Right hindlimb (tissue), 1 donor: ENCODE measurements at places on chromosomes 7 and 10.

- DNase-seq = no peak
These were observed 174.1 kb downstream of the KCNMA1 start for GRCh38 chr10:77463499-77463898.

GRCh38 chr7:25255611-25256332, 27.5 kb upstream of the NPVF start:
- no peak for DNase-seq

DNA sequence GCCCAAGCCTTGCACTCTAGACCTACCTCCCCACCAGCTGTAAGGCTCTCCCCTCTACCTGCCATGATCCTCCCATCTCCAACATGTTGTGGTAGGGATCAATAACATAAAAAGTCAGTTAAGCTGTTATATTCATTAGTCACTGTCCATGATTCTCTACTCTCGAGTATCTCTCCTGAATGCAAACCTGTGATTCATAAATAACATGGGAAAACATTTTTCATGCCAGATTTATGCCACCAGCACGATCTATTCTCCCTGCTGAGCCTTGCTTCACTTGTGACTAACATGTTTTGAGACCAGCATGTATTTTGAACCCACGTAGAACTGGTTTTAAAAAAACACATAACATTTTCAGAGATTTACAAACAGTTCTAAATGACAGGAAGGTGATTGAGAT, 30.3 kb downstream of the TMEM168 start:
- DNase-seq = no peak

- peak; percentile 47 for DNase-seq
These were observed 2.7 kb downstream of the HOXA11 start for GRCh38 chr7:27182285-27182841.

DNA sequence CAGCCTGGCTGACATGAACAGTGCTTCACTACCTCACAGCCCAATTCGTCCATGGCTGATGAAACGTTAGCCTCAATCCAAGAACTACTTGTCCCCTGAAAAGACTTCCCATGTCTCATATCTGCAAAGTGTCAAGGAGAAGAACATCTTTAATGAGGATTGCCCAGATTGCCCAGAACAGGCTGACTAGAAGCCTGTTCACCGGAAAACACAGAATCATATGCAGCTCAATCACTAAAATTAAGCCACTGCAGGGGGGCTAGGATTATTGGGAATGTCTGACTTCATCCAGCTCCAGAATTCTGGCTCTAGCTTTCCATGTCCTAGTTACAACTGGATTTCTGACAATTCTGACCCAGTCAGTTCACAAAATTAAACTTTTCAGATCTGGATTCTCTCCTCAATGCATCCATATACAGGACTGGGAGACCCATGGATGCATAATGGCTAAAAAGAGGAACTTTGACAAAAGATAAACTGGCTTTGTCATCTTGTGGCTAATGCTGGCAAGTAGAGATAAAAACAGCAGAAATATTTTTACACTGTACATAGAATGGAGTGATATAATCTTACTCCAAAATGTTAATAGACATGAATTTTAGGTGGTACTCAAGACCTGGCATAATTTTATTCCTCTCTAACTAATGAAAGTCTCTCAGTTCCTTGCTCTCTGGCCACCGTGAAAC, 467.0 kb upstream of the POT1 start:
- DNase-seq = no peak

DNA sequence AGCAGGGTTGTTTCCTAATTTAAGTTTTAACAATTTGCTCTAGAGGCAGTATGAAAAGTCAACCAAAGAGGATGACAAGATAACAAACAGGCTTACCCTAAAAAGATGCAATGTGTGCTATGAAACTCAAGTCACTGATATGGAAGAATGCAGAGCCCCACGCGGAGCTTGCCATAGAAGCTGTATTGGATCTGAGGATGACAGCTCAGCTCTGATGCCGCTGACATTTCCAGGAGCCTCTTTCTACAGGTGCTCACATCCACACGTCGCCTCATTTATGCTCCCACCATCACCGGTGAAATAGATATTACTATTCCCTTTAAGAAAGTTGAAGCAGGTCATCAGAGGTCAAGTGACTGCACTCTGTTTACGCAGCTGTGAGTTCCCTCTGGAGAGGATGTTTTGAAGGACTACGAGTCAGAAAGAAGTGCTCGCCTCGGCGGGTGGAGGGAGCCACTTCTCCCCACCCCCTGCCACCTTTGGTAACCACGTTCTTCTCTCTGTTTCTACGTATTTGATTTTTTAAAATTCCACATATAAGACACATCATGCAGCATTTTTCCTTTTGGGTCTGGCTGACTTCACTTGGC, 275.4 kb downstream of the GLRX3 start:
- DNase-seq = no peak

GRCh38 chr7:33258491-33258951, 129.2 kb downstream of the BBS9 start:
- DNase-seq = no peak

DNA sequence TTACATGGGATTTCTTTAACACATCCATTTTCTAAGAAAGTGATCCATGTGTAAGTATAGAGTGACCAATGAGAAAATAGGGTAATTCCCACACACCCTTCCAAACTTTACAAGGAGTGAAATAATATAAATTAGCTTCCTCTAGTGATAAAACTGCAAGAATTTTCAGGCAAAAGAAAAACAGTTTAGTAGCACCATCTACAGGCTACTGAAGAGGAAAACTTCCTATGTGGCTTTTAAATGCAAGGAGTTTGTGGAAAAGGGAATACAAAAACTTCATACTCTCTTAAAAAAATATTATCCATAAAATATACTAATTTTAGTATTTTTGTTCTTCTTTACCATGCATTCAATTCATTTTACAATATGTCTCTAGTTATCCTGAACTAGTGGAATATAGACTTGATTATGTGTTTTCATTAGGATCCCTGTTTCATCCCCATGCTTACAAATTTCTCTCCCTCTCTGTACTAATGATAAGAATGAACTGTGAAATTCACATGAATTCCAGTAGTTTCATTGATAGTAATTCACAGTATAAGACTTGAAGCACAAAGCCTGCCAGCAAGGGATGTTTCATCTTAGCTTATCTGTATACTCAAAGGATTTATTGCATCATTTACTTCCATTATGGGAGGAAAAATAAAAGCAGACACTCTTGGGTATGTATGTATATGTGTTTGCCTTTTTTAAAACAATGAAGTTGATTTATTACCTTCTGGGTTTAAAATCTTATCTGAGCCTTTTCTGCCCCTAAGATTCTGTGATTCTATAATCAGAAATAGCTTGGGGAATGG, 442.9 kb downstream of the AUTS2 start:
- no peak for DNase-seq

DNA sequence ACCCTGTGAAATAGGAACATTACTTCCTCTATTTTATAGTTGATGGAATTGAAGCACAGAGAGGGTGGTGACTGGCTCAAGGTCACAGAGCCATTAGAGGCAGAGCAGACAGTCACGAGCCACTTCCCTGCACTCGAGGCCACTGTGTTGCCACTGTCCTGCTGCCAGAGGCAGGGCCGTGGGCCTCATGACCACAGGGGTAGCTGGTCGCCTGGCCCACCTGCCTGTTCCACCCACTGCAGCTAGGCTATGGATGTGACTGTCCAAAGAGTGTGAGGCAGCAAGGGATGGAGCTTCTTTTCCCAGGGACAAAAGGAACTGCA, 38.2 kb downstream of the RPS24 start:
- no peak for DNase-seq

DNA sequence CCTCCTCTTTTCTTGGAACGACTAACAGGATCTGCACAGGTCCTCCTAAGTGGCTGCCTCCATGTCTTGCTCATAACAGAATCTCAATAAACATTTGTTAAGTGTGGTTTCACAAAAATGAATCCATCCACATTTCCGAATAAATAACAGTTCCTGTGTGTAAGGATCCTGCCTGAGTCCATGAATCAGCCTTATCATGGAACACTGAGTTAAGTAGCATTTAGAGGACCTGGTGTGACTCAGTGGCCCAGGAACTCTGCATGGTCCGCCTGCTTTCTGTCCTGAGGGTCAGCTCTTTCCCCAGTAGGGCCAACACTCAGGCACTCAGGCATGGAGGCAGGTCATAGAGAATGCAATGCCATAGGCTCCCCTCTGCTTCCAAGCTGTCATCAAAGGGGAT, 15.8 kb upstream of the C10orf90 start:
- no peak for DNase-seq

GRCh38 chr7:138843632-138844580, 45.9 kb upstream of the ATP6V0A4 start:
- DNase-seq = no peak

DNA sequence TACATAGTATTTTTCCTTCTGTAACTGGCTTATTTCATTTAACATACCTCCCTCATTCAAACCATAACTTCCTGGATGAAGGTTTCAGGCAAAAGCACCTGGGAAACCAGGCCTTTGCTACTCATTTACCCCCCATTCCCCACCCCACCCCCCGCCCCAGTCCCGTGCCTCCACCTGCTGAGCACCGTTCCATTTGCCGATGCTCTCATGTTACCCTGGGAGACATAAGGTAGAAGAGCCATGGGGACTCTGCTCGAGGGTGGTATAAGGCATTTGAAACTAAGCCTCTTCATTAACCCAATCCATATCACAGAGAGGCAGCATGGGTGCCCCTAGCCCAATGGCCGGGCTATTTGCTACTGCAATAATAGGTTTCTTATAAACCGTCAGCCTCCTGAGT, 22.2 kb upstream of the MCM10 start:
- DNase-seq = no peak

GRCh38 chr10:62541811-62542210, 167.6 kb downstream of the ZNF365 start:
- DNase-seq = no peak

- DNase-seq = no peak
These were observed 9.5 kb downstream of the SRRM3 start for GRCh38 chr7:76211216-76211615.

- DNase-seq = no peak
These were observed 22.7 kb downstream of the HOXA1 start for GRCh38 chr7:27073076-27073475.

GRCh38 chr7:27364344-27364758, 121.7 kb downstream of the EVX1 start:
- DNase-seq = peak; percentile 29

DNA sequence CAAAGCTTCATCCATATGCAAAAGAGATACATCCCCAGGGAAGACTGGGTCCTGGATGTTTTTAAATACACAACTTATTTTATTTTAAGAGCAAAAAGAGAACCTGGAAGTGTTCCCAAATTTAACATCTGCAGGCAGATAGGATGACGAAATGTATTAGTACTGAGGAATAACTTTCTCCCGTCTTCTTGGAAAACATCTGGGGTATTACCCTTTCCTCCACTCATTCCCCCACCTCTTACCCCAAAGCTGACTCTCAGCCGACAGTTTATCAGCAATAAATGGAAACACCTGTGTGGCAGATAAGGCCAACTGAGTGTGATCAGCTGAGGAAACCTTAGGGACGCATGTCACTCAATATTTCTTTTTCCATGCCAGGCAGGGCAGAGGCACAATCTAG, 435.6 kb upstream of the NPVF start:
- DNase-seq = no peak

- no peak for DNase-seq
These were observed 37.5 kb downstream of the CASD1 start for GRCh38 chr7:94547126-94547525.

DNA sequence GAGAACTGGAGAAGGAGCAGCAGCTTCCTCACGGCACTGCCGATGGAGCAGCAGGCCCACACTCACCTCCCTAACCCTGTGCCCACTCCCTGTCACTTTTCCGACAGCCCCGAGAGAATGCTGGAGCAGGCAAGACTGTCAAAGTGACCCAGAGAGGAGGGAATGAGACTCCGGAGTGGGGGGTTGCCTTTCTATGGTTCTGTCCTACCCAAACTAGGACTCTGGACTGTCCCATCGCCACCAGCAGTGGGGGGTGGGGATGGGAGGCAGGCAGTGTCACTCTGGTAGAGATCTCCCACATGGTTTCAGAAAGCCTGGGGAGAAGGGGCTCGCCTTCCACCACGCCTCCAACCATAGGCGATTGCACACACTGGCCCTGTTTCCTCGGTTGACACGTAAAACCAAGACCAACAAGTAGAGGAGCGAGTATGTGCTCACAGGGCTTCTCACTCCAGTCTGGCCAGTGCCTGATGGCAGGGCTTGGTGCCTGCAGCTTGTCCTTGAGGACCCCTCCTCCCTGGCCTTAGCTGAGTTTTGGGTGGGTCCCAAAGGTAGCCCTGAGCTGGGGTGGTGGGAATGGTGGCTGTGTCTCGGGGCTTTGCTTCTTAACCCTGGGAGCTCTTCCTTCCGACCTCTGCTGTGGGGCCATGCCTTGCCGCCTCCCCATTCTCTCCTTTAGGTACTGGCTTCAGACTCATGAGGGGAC, 148.5 kb downstream of the PTPN20 start:
- no peak for DNase-seq

DNA sequence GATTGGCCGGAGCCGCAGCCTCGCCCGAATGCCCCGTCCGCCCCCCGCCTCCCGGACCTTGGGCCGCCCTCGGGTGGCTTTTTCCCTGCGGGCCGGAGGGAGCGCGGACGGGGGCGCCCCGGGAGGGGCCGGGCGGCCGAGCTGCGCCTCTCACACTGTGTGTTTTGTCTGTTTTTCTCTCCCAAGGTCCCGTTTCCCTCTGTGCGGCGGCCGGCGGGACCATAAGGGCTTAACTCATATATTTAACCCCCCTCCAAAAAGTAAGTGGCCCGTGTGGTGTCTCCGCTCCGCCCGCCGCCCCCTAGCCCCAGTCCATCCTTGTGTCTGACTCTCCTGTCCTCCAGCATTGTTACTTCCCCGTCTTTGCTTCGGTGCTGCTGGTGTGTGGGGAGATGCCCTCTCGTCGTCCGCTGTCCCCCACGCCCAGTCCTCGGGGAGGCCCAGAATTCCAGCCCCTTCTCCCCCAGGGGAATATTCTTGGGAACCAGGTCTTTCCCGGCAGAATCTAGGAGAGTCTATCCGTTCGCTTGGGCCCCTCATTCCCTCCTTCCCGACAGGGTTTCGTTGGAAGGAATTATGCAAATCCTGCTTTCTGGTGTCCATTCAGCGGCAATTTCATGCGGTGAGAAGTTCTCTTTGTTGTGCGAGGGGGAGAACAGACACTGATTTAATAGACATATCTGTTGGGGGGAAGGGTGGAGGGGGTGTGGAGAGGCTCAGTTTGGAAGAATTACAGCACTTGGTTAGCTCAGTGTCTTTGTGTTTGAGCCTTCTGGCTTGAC, 1.3 kb downstream of the LCOR start:
- DNase-seq = peak; percentile 41

DNA sequence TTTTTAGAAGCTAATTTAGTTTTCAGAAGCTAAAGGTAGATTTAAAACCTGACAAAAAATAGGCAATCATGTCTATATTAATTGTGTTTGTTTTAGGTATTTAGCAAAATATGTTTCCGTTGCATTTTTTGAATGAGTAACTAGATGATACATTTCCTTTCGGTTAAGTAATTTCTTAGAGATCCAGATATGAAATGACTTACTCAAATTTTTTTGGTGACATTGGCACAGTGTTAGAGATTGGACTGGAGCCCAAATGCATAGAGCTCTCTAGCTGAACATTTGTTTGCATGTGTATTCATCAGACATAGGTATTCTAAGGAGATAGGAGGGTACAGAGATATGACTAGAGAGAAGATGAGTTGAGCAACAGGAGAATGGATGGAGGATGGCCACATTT, 1.9 kb downstream of the BUB3 start:
- no peak for DNase-seq

- DNase-seq = no peak
These were observed 766.0 kb upstream of the POT1 start for GRCh38 chr7:125695626-125696025.

GRCh38 chr10:117928741-117929140, 118.0 kb downstream of the RAB11FIP2 start:
- no peak for DNase-seq
